EH (cell line): ENCODE measurements at places on chromosomes 1 and 21.
A peak's percentile ranks its signal among the peaks of the same experiment; 100 is the strongest.

DNA sequence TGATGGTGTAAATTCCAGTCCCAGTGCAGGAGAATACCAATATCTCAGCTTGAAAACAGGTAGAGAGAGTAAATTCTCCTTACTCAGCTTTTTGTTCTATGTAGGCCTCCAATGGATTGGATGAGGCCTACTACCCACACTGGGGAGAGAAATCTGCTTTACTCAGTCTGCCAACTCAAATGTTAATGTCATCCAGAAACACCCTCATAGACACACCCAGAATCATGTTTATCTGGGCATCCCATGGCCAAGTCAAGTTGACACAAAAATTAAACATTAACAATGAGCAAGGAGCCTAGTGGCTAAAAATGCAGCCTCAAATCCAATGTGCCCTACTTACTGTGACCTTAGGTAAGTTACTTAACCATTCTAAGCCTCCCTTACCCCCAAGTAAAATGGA lies 6.9 kb upstream of the HLX start:
- no peak for DNase-seq

- no peak for DNase-seq
These were observed 7.0 kb downstream of the FAAP20 start for GRCh38 chr1:2187619-2188018.

DNA sequence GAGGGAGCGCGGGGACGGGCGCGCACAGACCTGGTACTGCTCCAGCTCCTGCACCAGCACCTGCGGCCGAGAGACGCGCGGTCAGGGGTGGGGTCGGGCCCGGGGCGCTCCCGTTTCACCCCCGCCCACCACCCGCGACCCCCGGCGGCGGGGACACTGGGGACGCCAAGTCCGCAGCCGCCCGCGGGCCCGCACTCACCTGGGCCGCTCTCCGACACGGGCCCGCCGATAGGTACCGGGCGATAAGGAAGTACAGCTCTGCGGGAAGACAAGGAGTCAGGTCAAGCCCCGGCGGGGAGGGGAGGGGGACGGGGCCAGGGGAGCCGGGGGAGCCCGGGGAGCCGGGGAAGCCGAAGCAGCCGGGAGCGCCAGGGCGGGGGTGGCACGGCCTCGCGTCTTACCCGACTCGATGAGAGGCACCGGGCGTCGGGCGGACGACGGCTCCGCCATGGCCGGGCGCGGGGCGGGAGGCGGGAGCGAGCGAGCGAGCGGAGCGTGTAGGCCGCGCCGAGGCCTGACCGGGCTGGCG lies 326 bp downstream of the BRWD1 start:
- DNase-seq, result no peak

GRCh38 chr1:66156144-66156543 lies 363.4 kb downstream of the PDE4B start:
- no peak for DNase-seq

- no peak for DNase-seq
These were observed 12.0 kb upstream of the SLC9A1 start for GRCh38 chr1:27166929-27167328.

DNA sequence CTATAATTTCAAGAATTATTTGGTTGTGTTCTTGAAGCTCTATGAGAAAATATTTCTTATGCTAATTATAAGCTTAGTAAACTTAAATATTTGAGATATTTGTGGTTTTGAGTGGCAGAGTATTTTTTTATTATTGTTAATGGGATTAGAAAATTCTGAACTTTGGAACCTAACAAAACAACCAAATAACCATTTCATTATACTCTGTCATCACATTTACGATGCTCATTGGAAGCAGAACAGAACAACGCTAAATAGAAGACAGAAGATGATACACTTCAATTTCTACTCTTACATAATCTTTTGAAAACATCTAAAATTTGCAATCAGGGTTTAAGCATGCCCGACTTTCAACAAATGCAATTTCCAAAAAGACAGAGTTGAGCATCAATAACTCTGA lies 270.2 kb downstream of the PTPRC start:
- DNase-seq, result peak; percentile 58

- no peak for DNase-seq
These were observed 43.9 kb downstream of the DSCAM start for GRCh38 chr21:40803101-40803500.

GRCh38 chr1:223707256-223708000 lies 4.9 kb upstream of the CAPN2 start:
- peak; percentile 99 for DNase-seq

- no peak for DNase-seq
These were observed 151.9 kb downstream of the CASZ1 start for GRCh38 chr1:10644307-10645128.

DNA sequence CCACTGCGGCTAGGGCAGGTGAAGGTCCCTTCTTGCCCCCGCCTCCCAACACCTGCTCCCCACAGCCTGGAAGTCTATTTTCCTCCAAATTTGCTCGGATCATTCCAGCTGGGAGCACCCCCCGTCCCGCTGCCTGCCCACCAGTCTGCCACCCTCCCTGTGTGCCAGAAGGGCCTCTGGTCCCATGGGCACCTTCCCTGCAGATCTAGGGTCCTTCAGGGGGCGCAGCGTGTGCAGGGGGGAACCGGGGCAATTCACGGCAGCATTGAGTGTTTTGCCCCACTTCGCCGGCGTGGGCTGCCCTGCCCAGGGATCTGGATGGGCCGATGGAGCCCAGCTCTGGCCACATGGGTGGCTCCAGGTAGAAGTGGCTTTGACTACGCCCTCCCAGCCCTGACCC lies 26.3 kb upstream of the PEX10 start:
- no peak for DNase-seq

DNA sequence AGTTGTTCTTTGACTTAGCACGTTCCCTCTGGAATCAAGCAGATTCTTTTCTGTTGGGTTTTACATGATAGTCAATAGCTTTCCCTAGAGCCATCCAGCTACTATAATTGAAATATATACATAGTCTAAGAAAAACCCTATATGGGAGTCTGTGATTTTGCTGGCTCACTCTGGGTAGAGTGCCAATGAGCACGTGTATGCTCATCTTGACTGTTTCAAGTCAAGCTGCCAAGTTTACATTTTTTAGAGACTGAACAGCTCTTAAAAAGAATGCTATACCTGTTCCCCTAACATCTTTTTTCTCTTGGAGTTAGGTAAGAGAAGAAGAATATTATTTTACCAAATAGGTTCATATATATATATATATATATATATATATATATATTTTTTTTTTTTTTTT lies 182.8 kb upstream of the NRIP1 start:
- DNase-seq, result no peak

- DNase-seq, result no peak
These were observed 371.8 kb downstream of the NPHP4 start for GRCh38 chr1:5620418-5620817.

DNA sequence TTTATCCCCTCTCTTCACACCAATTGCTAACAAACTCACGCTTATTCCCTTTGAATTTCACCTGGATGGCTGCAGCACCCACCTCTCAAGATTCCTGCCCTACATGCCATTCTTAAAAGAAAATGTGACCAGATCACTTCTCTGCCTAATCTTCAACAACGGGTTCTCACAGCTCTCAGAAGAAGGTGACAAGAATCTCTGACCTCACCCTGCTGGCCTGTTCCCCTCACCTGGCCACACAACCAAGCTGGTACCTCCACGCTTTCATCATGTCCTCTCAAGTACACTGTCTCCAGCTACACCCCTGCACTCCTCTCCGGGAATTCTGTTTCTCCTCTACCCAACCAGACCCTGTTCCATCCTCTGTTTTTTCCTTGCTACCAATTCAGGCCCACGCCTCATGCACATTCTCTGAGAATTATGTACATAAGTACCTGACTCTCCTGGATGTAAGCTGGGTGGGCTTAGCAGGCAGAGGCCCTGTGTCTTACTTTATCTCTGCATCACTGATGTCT lies 5.9 kb upstream of the LSS start:
- DNase-seq, result no peak

- no peak for DNase-seq
These were observed 44.7 kb downstream of the YARS1 start for GRCh38 chr1:32772281-32773017.

DNA sequence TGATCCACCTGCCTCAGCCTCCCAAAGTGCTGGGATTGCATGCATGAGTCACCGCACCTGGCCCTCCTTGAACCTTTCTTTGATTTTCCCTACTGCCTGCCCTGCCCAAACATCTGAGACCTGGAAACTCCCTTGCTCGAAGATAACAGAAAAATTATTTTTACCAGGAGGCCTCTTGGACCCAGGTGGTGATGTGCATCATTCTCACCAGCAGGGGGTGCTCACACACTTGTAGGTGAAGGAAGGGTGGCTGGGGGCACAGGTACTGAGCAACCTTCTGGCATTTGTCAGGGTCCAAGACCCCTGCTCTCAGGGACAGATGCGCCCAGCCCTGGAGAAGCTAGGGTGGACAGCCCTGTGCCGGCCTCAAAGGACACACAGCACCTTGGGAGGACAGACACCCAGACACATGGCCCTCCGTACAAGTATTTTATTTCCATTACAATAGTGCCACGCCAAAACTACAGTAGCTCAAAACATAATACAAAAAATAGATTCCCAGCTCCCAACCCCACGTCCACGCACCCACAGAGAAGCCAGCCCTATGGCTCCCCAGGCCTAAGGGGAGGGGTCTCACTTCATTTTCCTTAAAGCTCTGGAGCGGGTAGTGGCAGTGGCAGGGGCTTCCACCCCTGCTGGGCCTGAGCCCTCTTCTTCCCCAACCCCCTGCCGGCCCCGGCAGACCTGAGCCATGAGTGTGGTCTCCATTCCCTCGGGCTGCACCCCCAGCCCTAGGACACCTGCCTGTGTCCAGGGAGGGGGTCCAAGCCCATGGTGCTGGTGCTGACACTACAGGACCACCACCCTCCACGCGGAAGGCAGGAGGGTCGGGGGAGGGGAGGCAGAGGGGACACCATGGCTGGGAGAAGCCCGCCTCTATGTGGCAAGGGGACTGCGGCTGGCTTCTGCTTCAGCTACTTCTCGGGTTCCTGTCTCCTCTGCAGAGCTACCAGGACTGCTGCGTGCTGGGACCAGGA lies 40.4 kb upstream of the EIF4G3 start:
- peak; percentile 53 for DNase-seq

- DNase-seq, result peak; percentile 96
These were observed 60.5 kb upstream of the CR2 start for GRCh38 chr1:207393610-207394009.

DNA sequence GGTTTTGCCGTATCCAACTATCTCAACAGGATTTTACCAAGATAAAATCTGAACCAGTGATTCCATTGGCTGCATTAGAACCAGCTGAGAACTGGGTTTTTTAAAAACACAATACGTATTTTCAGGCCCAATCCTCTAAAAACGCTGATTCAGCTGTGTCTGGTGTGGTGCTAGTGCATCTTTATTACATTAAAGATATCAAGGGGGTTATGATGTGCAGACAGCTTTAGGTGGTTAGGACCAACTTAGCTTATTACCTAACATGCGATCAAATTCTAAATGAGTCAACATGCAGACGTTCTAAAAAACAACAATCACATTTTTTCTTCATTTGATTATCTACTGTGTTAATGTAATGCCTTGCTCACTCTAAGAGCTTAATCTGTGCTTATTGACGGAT lies 32.0 kb upstream of the EXO1 start:
- DNase-seq, result no peak
